ENCODE measurements at places on chromosomes 12 and 14. TPM values are rescaled to one million over a fixed set of nuclear protein-coding genes. Genes with fewer than 3 reads are reported as not detected.
A peak's percentile ranks its signal among the peaks of the same experiment; 100 is the strongest.

- no peaks in the 10 kb centered on the region for H3K4me1 ChIP-seq
- no peaks in the 10 kb centered on the region for H3K36me3 ChIP-seq
- no peak overlapping the region for H3K4me3 ChIP-seq
- DNase-seq, result no peak
These were observed 136.8 kb downstream of the ADGRD1 start for GRCh38 chr12:131090274-131091210.

DNA sequence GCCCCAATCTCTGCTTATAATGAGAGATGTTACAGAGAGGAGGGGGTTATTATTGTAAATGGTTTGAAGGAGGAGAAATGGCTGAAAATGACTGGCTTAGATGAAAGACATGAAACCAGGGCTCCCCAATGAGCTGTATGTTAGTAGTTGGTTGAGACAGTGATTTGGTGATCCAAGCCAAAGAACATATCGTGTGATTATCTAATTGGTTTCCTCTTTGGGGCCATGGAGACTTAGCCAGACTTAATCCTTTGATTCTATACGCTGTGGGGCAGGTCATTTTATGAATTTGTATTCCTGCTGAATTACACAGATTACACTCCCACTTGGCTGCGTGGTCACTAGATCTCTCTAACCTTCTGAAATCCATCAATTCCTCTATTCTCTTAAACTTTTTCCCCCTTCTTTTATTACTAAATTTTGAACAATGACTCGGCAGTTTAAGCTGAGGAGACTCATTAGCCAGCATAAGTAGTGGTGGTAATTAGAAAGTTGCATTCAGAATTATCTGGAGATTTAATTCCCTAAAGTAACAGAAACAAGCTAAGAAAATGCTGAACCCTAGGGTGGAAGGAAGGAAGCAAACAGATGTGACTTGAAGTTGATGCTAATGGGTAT lies 5.3 kb downstream of the TTC8 start:
- no peak overlapping the region for H3K27ac ChIP-seq
- no peak for DNase-seq
- no peaks in the 10 kb centered on the region for H3K27me3 ChIP-seq
- H3K4me3 ChIP-seq, result no peak overlapping the region
- peaks cover 6% of the 10 kb centered on the region for H3K4me1 ChIP-seq
- no peaks in the 10 kb centered on the region for H3K36me3 ChIP-seq

GRCh38 chr14:41230683-41231082 lies 376.0 kb upstream of the LRFN5 start:
- H3K4me3 ChIP-seq, result no peak overlapping the region
- H3K27me3 ChIP-seq, result no peaks in the 10 kb centered on the region
- no peaks in the 10 kb centered on the region for H3K4me1 ChIP-seq
- no peaks in the 10 kb centered on the region for H3K36me3 ChIP-seq
- DNase-seq, result no peak
- no peak overlapping the region for H3K27ac ChIP-seq

DNA sequence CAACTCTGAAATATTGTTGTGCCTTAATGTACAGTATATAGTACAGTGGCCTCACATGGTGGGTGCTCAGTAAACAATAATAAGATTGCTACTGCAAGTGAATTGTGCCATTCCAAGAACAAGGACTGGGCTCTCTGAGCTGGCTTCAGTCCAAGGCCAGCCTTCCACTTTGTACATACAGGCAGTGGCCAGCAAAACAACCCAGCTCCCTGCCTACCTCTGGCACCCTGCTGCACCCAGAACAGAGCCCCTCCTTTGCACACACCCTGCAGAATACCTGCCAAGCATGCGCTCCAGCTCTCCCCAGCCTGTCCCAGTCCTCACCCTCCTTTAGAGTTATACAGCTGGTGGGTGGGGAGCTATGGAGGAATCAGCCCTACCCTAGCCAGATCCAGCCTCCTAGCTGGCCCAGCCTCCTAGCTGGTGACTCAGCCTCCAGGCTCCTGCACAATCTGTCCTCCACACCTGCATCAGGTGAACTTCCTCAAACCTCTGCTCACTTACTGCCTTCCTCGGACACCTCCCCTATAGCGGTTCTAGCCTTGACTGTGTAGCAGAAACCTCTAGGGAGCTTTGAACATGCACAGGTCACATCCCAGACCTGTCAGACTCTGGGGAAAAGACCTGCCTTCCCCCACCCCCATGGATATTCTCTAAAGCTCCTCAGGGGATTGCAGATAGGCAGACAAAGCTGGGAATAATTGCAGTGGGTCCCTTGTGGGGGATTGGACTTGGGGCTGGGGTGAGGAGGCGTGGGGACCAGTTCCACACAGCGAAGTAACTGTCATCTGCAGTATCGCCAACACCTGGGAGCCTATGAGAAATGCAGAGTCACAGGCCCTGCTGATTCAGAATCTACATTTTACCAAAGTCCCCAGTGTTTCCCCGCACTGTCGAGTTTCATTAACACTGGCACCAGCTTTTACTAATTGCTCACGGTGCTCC lies 17.9 kb downstream of the ZDHHC22 start:
- no peak overlapping the region for H3K27ac ChIP-seq
- H3K27me3 ChIP-seq, result 0 out of 2 replicates have a peak, but pooled peaks cover 12% of the 10 kb centered on the region
- peaks cover 54% of the 10 kb centered on the region for H3K4me1 ChIP-seq
- H3K4me3 ChIP-seq, result peak overlapping the region; percentile 81
- DNase-seq, result no peak

GRCh38 chr14:86756521-86757190 lies 1226.7 kb downstream of the FLRT2 start:
- no peaks in the 10 kb centered on the region for H3K27me3 ChIP-seq
- H3K36me3 ChIP-seq, result no peaks in the 10 kb centered on the region
- no peak overlapping the region for H3K27ac ChIP-seq
- DNase-seq, result no peak
- H3K4me1 ChIP-seq, result no peaks in the 10 kb centered on the region

DNA sequence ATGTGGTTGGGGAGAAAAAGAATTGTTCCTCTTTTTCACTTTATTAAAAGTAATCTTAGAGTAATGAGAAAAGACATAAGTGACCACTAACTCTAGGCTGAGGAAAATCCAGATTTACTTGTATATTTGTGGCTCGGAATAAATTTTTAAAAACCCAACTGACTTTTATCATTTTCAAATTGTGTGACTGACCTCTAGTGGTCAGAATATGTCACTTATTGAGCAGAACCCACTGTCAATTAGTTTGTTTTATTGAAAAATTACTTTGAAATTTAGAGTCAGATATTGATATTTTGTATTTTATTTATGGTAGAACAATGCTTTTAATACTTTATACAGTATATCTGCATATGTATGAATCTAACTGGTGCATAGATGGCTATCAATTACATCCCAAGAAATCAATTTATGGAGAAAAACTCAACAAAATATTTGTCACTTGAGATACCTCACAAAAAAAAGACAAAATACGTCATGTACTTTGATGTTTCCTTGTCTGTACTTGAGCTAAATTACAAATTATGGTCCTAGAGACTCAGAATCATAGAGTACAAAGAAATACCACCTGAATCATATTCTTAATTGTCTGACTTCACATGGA lies 229.4 kb downstream of the CNTN1 start:
- H3K4me3 ChIP-seq, result no peak overlapping the region
- no peaks in the 10 kb centered on the region for H3K36me3 ChIP-seq
- no peaks in the 10 kb centered on the region for H3K4me1 ChIP-seq

Gene ERO1A
- total RNA-seq, result 44.7 TPM

Gene GNG2
- 19.0 TPM for total RNA-seq

Gene MANSC4
- not detected for total RNA-seq

Data from GM23338 (cell line).